ENCODE measurements at places on chromosomes 4 and X. TPM values are rescaled to one million over a fixed set of nuclear protein-coding genes. Genes with fewer than 3 reads are reported as not detected.

DNA sequence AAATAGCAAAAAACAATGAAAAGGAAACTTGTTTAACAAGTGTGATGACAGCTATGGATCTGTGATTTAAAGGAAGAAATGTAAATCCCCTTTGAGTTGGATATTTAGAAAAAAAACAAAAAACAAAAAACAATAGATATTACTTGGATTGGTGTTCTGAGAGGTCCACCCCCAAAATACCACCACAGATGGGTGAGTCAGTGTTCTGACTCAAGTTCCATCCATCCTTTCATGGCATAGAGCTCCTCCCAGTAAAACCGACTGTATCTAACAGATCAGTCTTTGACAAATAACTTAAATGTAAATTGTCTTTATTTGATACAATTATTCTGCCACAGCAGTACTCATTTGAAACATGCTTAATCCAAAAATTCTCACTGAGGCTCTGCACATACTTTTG lies 27.4 kb downstream of the TMPRSS11B start:
- ATAC-seq, result no peak

DNA sequence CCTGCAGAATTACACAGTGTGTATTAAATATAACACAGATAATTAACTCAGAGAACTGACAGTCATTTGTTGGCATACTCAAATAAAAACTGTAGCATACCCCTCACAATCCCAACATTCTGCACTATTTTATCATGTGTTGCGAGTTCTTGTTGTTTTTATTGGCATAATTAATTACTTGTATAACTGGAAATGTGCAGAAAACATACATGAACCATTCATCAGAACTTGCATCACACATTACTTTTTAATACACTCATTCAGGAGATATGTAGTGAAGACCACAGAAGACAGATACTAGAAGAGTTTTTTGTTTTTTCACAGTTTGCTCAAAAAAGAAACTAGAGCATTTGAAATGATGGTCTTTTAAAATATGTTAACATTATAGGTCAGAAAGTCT lies 74.6 kb upstream of the NEIL3 start:
- no peak for ATAC-seq

DNA sequence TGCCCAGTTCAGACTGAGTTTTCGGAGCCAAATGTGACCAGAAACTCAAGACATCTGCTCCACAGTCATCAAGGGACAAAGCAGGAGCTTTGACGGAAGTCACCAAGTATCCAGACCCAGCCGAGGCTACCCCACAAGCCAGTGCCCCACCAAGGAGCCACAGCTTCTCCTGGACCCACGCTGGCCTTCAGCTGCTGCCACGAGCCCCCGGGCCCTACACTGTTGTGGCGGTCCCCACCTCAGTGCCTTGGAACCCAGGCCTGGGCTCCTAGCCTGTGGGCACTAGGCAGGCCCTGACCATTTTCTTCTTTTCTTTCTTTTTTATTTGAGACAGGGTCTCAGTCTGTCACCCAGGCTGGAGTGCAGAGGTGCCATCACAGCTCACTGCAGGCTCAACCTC lies 82.1 kb upstream of the NKX1-1 start:
- no peak for ATAC-seq

Gene SLC10A7
- total RNA-seq, result 6.5 TPM

Gene MED12
- total RNA-seq, result 30.2 TPM

Gene POLN
- 2.5 TPM for total RNA-seq
